ENCODE measurements at places on chromosomes 4 and X.

GRCh38 chr4:79042079-79042674 is 102.9 kb upstream of the PAQR3 start:
- no peak for DNase-seq

GRCh38 chrX:130166503-130166777 is 799 bp upstream of the AIFM1 start:
- no peak for DNase-seq

GRCh38 chrX:153516073-153516472 is 1.4 kb upstream of the ATP2B3 start:
- DNase-seq, result no peak

DNA sequence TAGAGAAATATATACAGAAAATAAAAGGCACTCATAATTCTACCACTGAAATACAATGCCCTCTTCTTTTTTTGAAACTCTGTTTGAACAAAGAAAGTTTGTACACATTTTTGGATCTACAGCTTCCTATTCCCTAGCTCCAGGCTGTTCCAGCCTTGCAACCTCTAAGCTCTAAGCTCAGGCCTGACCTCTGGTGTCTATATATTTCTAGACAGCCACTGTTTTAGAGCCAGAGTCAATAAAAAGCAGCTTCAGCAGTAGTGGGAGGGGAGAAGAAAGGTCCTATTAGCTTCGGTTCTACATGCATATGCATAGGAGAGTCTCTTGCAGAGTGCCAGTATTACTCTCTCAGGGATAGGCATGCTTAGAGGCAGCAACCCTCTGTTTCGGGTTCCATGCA is 39.7 kb downstream of the CLDN2 start:
- no peak for DNase-seq

DNA sequence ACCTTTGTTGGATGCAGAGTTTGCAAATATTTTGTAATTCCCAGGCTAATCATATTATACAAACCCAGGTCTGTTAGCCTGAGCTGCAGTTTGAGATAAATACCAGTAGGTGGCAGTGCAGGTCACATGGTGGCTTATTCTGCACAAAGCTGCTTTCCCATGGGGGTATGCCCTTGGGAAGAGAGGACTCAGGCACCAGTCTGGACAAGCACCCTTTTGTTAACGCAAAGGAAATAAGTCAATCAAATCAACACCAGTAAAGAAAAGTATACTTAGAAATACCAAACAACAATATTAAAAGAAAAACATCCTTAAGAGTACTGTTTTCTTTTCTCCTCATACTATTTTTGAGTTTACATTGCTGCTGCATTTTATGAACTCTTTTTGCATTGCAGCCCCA is 389.0 kb upstream of the ZFP42 start:
- DNase-seq, result no peak

- no peak for DNase-seq
Observed at GRCh38 chr4:124737619-124738018, 25.1 kb upstream of the ANKRD50 start.

DNA sequence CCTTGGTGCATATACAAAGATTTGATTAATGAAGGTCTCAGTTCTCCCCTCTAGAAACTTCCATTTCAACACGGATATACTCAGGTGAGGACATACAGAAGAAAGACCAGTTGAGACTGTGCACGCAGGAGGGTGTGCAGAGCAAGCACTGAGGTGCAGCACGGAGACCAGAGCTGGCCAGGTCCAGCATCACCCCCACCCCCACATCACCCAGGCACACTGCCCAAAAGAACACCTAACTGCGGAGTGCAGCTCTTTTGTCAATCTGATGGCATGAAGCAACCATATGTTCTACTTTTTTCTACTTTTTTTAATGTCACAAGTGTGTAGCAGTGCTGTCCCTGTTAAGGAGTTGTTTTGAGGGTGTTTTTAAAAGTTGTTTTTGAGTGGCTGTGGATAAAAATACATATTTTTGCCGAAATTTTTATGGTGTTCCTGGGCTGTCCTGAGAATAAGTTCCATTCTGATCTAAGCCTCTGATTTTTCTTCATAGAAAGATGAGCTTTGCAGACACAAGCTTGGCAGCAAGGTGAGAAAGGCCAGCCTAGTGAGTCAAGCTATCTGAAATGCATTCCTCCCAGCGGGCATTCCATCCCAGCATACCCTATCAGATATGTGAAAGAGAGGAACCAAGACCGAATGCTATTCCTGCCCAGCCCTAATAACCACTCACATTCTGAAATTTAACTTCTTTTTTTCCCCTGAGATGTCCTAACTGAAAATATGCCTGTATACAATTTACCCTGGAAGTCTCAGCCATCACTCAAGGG is 173.7 kb downstream of the PTTG2 start:
- no peak for DNase-seq

DNA sequence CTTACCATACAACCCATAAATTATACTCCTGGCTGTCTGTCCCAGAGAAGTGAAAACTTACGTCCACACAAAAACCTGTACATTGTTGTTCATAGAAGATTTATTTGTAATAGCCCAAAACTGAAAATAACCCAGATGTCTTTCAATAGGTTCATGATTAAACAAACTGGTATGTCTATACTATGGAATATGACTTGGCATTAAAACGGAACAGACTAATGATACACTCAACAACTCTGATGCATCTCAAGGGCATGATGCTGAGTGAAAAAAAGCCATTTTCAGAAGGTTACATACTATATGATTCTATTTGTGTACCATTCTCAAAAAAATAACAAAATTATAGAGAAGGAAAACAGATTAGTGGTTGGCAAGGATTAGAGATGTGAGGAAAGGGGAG is 11.6 kb upstream of the MND1 start:
- no peak for DNase-seq

Measured in stimulated activated CD4-positive, alpha-beta T cell treated with anti-CD3 and anti-CD28 coated beads, Interleukin-1b, Interleukin-23, amount 100 ng/mL, for 1 hour (primary cell).